ENCODE measurements at places on chromosomes 2 and 18.

DNA sequence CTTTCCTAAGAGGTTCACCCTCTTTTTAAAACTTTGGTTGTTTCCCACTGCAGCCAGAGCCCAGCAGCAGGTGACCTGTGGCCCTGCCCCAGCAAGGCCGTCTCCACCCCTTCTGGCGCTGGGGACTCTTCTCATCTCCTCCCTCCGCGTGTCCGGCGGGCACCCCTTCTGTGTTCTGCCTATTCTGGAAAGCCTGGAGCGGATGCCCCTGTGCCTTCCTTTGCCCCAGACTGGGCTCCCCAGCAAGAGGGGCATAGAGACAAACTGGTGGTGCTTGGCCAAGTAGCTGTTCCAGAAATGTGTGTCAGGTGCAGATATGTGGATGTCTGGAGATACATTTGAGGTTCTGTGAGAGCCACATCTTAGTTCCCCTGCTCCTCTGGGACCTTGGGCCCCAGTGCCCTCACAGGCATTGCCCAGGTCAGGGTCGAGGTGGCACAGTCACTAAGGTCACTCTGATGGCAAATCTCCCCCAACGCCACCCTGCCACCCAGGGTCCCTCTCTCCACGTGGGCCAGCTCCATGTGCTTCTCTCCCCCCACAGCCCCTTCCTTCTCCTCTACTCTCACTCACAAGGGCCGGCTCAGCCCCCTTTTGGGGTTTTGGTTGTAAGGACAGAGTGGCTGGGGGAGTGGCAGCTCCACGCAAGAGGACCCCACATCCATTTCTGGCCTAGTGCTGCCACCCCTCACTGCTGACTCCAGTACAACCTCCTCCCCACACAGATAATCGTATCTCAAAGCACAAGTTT, 35.5 kb upstream of the TAF1B start:
- no peak for DNase-seq

- DNase-seq = no peak
Observed at GRCh38 chr2:16821692-16822091, 156.1 kb upstream of the CYRIA start.

DNA sequence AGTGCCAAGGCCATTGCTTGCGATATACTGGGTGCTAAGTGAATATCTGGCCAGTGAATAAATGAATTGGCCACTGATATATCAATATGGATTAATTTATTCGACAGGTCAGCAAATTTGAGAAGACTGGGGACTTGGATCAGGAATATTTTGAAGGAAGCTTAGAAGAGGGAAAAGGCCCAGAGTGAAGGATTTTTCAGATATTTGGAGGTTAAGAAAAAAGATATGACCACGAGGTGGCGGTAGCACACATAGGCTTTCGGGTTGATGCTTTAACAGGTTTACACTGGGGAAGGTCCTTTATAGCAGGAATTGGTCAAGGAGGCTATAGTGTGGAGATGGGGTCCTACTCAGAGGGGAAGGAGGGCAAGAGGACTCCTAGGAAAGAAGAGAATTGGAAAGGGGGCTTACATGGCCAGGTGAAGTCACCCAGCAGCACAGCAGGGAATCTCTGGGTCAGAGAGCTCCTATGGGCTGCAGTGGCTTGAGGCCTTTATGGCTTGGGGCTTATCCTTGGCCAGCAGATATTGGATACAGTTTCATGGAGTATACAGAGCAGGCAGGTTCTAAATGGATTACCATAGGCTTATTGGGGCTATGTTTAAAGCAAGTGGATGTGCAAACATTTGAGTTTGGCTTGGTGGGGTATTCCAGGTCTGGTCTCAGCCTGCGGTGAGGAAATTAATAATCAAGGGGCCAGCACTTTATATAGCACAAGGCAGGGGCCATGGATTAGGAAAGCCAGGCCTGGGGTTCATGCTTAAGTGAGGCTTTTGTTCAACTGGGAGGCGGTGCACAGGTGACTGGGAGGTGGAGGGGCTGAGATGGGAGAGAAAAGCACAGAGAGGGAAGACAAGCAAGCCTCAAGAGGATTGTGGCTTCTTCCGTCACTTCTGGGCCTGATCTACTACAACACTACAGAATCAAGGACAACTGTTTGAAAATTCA, 9.7 kb downstream of the IL1RN start:
- DNase-seq = no peak

GRCh38 chr2:168951871-168952270, 50.8 kb downstream of the G6PC2 start:
- no peak for DNase-seq

DNA sequence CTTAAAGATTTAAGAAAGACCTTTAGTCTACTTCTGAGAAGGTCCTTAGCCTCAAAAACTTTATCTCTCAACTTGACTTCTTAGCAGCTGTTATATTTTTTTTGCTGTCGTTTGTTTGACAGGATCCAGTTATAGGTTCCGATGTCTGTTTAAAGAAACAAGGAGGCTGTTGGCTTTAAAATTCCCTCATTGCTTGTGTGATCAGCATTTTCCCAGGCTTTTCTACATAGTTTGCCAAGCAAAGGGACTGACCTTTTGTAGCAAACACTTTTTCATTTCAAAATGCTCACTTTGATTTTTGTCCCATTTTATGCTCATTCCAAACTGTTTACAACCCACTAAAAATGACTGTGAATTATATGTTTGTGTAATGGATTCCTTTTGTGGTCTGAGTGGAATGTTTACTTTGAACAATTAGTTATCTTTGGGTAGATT, 394.9 kb downstream of the ARHGAP15 start:
- no peak for DNase-seq

DNA sequence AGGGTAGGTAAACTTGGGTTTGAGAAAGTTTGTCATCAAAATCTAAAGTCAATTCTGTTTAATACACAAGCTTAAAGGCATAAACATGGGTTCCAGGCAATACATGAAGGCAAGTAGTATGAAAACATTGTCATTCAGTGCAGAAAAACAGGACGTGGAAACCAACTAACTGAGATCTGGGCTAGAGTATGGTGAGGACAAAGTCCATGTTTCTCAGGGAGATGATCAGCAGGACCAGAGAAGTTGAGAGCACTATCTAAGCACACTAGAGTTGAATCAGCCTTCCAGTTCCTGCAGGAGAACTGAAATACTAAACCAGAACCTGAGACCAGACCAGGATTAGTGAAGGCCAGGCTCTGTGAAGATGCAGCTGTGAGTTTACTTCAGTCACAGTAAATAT, 302.8 kb upstream of the CRIM1 start:
- no peak for DNase-seq

- DNase-seq = no peak
Observed at GRCh38 chr2:191109888-191110287, 40.9 kb downstream of the STAT4 start.

DNA sequence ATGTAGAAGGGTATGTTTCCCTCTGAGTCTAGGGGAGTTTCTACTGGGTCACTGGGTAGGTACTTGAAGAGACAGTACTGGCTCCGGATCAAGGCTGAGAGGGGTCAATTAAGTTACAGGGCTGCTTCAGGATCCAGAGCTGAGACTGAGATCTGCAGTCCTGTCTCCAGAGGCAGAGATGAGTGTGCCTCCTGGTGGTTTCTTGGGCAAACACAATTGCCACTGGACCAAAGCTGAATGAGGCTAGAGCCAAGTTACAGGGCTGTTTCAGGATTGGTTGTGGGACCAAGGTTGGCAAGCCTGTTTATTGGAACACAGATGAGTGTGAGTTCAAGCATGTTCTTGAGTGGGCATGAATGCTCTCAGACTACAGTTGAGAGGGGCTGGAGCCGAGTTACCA, 157.9 kb downstream of the ADCYAP1 start:
- no peak for DNase-seq

DNA sequence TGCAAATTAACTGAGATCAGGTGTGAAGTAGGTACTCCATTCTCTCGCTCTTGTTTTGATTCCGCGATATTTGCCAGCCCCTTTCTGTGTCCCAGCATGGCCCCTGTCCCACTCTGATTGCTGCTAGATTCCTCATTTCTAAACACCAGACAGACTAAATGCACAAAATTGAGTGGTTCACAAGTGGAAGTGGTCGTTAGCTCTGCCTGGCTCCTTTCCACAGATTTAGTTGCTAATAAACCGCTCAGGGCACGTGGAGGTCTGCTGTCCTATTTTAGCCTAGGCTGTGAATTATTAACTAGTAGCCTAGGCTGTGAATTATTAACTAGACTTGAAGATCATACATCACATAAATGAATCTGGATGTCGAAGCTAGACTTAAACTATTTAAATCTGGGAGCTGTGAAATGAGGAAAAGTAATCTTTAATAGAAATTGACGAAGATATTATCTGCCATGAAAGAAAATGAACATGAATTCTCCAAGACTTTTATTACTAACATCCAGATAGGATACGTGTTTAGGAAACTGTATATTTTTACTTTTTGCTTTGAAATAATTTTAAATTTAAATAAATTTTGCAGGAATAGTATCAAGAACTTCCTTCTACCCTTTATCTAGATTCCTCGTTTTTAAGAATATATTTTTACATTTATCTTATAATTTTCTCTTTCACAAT, 3.7 kb downstream of the IL1RL2 start:
- DNase-seq = no peak

GRCh38 chr2:178267660-178268059, 73.3 kb downstream of the OSBPL6 start:
- no peak for DNase-seq

GRCh38 chr18:30970196-30970816, 72.2 kb downstream of the DSC3 start:
- DNase-seq = no peak

DNA sequence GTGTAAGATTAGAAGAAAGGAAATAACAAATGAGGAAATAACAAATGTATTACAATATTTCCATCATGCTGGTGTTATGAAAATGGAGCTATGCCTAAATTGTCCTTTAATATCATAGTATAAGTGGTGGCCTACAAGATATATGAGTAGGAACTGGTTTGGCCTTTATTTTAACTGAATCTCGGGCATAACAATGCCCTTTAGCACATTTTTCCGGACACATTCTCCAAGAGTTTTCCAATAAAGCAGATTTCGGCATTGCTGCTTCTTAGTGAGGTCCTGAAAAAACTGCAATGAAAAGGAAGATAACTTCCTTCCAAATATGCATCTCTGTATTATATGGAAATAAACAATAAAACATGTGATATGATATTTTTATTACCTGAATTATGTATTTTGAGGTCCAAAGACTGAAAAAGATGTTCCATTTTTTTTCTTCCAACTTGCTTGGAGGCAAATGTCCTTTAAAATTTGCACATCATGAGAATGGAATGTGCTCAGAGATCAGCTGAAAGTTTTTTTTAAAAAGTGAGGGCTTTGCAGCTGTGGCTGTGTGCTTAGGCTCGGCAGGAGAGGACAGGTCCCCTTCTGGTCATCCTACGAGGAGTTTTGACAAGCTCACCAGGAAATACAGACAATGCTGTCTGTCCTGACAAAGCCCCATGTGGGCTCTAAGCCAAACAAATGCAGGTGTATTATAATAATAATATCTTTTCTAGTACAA, 132.3 kb upstream of the RND3 start:
- DNase-seq = no peak

DNA sequence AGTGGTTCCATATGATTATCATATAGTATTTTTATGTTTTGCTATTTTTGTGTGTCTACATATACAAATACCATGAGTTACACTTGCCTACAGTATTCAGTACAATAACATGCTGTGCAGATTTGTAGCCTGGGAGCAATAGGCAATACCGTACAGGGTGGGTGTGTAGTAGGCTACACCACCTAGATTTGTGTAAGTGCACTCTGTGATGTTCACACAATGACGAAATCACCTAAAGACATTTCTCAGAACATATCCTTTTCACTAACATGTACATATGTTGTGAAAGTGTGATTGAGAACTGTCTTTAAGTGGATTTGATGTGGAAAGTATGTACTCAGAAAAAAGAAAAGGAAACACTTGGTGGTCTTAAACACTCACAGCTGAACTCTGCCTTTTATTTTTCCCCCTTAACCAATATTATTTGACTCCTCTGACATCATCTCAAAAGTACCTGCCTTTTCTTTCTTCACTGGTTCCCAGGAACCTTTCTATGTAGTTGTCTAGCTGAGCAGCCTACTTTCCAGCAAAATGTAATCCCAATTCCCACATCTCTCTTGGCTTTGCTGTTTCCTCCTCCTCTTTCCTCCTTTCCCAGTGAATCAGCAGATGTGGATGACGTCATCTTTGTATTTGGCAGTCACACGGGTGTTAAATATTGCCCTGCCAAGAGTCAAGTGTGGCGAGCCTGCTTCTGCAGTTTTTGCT, 47.7 kb downstream of the OSBPL6 start:
- no peak for DNase-seq

- DNase-seq = no peak
Observed at GRCh38 chr2:54939446-54940118, 110.7 kb downstream of the RTN4 start.

GRCh38 chr2:202815548-202816360, 55.8 kb downstream of the ICA1L start:
- DNase-seq = no peak

- DNase-seq = no peak
Observed at GRCh38 chr2:487186-488079, 189.8 kb downstream of the TMEM18 start.

DNA sequence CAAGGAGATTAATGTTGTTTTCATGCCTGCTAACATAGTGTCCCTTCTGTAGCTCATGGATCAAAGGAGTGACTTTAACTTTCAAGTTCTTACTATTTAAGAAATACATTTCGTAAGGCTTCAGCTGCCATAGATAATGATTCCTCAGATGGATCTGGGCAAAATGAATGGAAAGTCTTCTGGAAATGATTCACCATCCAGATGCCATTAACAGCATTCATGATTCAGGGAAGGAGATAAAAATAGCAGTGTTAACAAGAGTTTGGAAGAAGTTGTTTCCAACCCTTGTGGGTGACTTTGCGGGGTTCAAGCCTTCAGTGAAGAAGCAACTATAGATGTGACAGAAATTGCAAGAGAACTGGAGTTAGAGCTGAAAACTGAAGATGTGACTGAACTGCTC, 17.0 kb downstream of the VRK2 start:
- DNase-seq = no peak

- no peak for DNase-seq
Observed at GRCh38 chr2:126221506-126221905, 434.5 kb upstream of the GYPC start.

DNA sequence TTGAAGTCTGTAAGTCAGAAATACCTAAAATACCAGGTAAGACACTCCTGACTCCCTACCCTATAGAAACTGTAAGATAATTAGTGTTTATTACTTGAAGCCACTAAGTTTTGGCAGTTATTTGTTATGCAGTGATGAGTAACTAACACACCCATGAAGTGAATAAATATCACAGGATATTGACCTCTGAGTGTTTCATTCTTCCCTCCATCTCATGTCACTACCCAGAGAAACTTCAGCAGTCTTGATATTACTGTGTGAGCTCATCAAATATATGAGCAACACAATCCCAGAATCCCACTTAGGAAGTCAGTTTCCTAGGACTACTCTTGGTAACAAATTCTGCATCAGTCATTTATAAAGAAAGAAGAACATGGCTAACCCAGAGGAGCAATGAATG, 529.7 kb downstream of the FBXO15 start:
- no peak for DNase-seq

Measured in stimulated activated CD4-positive, alpha-beta T cell treated with anti-CD3 and anti-CD28 coated beads, Interleukin-15, amount 100 ng/mL, for 1 hour (primary cell).